ENCODE measurements at places on chromosomes 2 and 18. TPM values are rescaled to one million over a fixed set of nuclear protein-coding genes. Genes with fewer than 3 reads are reported as not detected.

SLC66A2 gene
- 16.9 TPM for total RNA-seq

AQP12A gene
- not detected for total RNA-seq

KANSL1L gene
- 8.1 TPM for total RNA-seq

FAP gene
- 71.0 TPM for total RNA-seq

NOSTRIN gene
- total RNA-seq: 0.18 TPM

C2orf81 gene
- under 0.01 TPM for total RNA-seq

MC5R gene
- total RNA-seq: not detected

CHRND gene
- not detected for total RNA-seq

POTEJ gene
- total RNA-seq: not detected

CYTIP gene
- not detected for total RNA-seq
